Hair follicle dermal papilla cell (primary cell): ENCODE measurements at places on chromosomes 11 and 22. TPM values are rescaled to one million over a fixed set of nuclear protein-coding genes. Genes with fewer than 3 reads are reported as not detected.

The SPI1 gene
- not detected in 2 replicates for total RNA-seq

The HEPACAM gene
- not detected in 2 replicates for total RNA-seq

The ENDOD1 gene
- total RNA-seq: 25.5 and 25.7 TPM in 2 replicates

The MRGPRF gene
- total RNA-seq: 211 and 225 TPM in 2 replicates

The GANAB gene
- total RNA-seq: 248 and 270 TPM in 2 replicates

The DDX25 gene
- 0.16 TPM in 1 of 2 replicates, not detected in the other for total RNA-seq

The APBB1 gene
- 75.6 and 82.3 TPM in 2 replicates for total RNA-seq

The IFITM10 gene
- total RNA-seq: 0.65 and 1.2 TPM in 2 replicates

The NAALAD2 gene
- 7.4 and 10.9 TPM in 2 replicates for total RNA-seq

The CARD10 gene
- 11.9 and 17.4 TPM in 2 replicates for total RNA-seq

The SCN4B gene
- total RNA-seq: under 0.01 TPM in 1 of 2 replicates, not detected in the other

The IGF2 gene
- 0.85 and 1.9 TPM in 2 replicates for total RNA-seq

The PLA2G3 gene
- not detected in 2 replicates for total RNA-seq

The KRTAP5-11 gene
- not detected in 2 replicates for total RNA-seq

The RAG2 gene
- total RNA-seq: not detected in 2 replicates

The SYT8 gene
- 0.12 and 1.1 TPM in 2 replicates for total RNA-seq

The ANGPTL5 gene
- total RNA-seq: not detected in 2 replicates

The HTR3B gene
- total RNA-seq: not detected in 2 replicates

The LYVE1 gene
- total RNA-seq: not detected in 2 replicates

The TSGA10IP gene
- total RNA-seq: not detected in 2 replicates

The C11orf86 gene
- not detected in 2 replicates for total RNA-seq

The B4GALNT4 gene
- 1.5 and 3.7 TPM in 2 replicates for total RNA-seq

The ART1 gene
- total RNA-seq: not detected in 2 replicates

The MCHR1 gene
- total RNA-seq: 0.65 and 0.85 TPM in 2 replicates

The KRTAP5-2 gene
- not detected in 2 replicates for total RNA-seq

The SCUBE2 gene
- total RNA-seq: 3.6 and 4.4 TPM in 2 replicates

The ELMOD1 gene
- 0.16 TPM in 1 of 2 replicates, not detected in the other for total RNA-seq

The MS4A8 gene
- not detected in 2 replicates for total RNA-seq

The CRYBB2 gene
- not detected in 2 replicates for total RNA-seq

The C22orf31 gene
- total RNA-seq: not detected in 2 replicates

The NLRP14 gene
- 0.16 and 0.24 TPM in 2 replicates for total RNA-seq

The MICAL2 gene
- 190 and 211 TPM in 2 replicates for total RNA-seq

The SEZ6L gene
- total RNA-seq: 0.16 TPM in 1 of 2 replicates, not detected in the other

The PRODH gene
- under 0.01 and 0.24 TPM in 2 replicates for total RNA-seq

The DMC1 gene
- total RNA-seq: 5.2 and 7.2 TPM in 2 replicates

The IFITM5 gene
- not detected in 2 replicates for total RNA-seq

The TRIM29 gene
- total RNA-seq: 1.6 and 2.7 TPM in 2 replicates

The PATE3 gene
- total RNA-seq: not detected in 2 replicates

The HIC2 gene
- total RNA-seq: 6.2 and 6.7 TPM in 2 replicates

The CHADL gene
- 1.1 and 1.7 TPM in 2 replicates for total RNA-seq

The SMTNL1 gene
- not detected in 2 replicates for total RNA-seq

The TRIM49 gene
- total RNA-seq: not detected in 2 replicates

The JHY gene
- 10.3 and 10.5 TPM in 2 replicates for total RNA-seq

The USP28 gene
- total RNA-seq: 23.6 and 33.6 TPM in 2 replicates

The RFPL1 gene
- total RNA-seq: not detected in 2 replicates

The LSP1 gene
- total RNA-seq: 0.24 and 0.65 TPM in 2 replicates

The CD3G gene
- total RNA-seq: not detected in 2 replicates
